ENCODE measurements at places on chromosomes 4 and X.

DNA sequence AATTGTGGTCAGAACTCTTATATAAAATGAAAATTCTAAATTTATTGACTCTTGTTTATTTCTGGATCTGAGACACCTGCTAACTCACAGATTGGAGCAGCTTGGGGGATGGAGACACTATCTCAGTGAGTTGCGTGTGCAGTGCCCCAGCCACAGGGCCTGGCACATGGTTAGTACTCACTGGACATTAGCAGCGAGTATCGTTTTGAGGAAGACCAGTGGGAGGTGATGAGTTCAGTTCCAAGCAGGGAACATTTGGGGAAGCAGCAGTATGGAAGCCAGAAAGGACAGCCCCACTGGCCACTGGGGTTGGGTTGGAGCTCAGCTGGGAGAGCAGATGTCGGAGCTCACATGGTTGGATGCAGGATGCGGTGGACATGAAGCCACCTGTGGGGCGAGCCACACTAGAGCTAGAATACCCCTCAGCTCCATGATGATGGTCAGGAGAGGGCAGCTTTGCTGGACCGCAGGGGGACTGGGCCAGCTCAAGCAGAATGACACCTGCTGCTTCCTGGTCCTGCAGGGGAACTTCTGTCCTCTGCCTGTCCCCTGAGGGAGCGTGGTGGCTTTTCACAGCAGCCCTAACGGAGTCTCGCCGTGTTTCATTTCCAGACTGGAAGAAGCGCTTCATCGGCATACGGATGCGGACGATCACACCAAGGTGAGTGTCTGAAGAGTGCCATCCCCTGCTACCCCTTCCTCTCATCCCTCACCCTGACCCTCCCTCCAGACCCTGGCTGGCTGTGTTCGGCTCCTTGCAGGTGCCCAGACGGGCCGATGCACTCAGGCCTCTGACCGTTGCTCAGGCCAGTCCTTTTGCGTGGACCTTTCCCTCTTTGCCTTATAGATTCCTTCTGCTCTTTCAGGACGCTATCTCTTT lies 32.5 kb downstream of the HTRA3 start:
- DNase-seq: no peak

GRCh38 chr4:242121-242848 lies 63.0 kb downstream of the ZNF732 start:
- peak; percentile 51 for DNase-seq

DNA sequence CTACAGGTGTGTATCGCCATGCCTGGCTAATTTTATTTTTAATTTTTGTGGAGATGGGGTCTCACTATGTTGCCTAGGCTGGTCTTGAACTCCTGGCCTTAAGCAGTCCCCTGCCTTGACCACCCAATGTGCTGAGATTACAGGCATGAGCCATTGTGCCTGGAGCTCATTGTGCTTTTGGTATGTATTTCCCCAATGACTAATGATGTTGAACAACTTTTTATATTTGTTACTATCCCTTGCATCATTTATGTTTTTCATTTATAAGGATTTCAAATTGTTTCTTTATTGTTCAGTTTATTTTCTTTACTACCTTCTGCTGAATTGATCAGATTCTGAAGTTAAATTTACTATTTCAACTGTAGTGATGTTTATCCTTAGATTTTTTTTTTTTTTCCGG lies 199.7 kb downstream of the CEP135 start:
- no peak for DNase-seq

- peak; percentile 64 for DNase-seq
These were observed 62.9 kb downstream of the ANAPC4 start for GRCh38 chr4:25439918-25440477.

All from cerebellum (tissue), 4 donors.